ENCODE measurements at places on chromosomes 6 and 20.

GRCh38 chr6:2951728-2952127 lies 19.6 kb downstream of the SERPINB6 start:
- DNase-seq = no peak

DNA sequence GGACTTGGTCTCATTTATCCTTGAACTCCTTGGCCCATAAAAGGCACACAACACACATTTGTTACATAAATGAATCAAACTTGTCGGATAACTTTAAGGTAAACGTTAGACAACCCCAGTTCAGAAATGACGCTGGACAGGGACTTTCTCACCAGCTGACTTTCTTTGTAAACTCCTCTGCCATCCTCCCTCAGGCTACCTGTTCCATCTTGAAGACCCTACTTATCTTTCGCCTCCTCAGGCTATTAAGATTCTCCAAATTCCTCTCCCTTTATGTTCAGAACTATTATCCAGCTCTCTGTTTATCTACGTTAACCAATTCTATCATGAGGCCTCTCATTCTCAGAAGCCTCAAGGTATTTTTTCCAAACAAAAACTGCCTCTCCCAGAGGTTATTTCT lies 47.7 kb upstream of the KIF16B start:
- no peak for DNase-seq

DNA sequence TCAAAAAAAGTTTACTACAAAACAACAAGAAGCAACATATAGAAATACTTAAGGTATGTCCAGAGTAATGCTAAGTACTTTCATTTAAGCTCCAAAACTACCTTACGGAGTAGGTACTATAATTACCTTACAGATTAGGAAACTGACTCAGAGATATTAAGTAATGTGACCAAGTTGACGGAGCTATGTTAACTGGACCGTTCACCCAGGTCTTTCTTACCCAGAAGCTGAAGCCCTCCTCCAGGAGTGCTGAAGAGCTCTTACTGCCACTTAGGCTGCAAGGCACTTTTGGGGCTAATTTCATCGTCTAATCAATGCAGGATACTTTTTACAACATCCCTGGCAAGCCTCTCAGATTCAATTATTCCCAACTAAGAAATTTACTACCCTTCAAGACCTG lies 123.7 kb downstream of the CHD6 start:
- DNase-seq = no peak

- DNase-seq = no peak
Observed at GRCh38 chr6:38079107-38079506, 259.6 kb downstream of the ZFAND3 start.

- DNase-seq = no peak
Observed at GRCh38 chr6:41741625-41742490, 5.3 kb downstream of the PGC start.

GRCh38 chr20:13685623-13686022 lies 46.9 kb upstream of the TASP1 start:
- no peak for DNase-seq

GRCh38 chr20:49928411-49929141 lies 7.6 kb upstream of the RNF114 start:
- peak; percentile 63 for DNase-seq

GRCh38 chr6:161676586-161676985 lies 402.7 kb upstream of the AGPAT4 start:
- no peak for DNase-seq

GRCh38 chr6:21608601-21609000 lies 15.1 kb downstream of the SOX4 start:
- DNase-seq = no peak

GRCh38 chr6:11223286-11223864 lies 9.1 kb downstream of the NEDD9 start:
- DNase-seq = no peak

DNA sequence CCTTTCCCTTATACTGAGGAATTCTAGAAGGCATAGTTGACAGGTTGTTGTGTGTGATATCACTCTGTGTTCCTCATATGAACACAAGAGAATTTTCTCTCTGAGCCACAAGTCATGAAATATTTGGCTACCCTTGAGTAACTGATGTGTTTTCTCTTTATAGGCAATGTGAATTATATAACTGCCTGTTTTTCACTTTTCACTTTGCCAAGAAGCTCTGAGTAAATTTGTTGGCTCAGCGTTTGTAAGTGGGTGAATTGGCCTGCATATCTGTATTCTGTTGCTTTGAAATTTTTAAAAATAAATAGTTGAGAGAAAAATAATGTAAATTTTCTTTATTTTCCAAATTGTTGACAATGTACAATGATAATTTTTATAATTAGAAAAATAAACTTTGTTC lies 5.2 kb upstream of the BTBD9 start:
- no peak for DNase-seq

Data from brain pericyte (primary cell).